ENCODE measurements at places on chromosomes 4 and X. TPM values are rescaled to one million over a fixed set of nuclear protein-coding genes. Genes with fewer than 3 reads are reported as not detected.

- no peak for DNase-seq
Measured at GRCh38 chrX:149937871-149938426, 342 bp downstream of the EOLA2 start.

DNA sequence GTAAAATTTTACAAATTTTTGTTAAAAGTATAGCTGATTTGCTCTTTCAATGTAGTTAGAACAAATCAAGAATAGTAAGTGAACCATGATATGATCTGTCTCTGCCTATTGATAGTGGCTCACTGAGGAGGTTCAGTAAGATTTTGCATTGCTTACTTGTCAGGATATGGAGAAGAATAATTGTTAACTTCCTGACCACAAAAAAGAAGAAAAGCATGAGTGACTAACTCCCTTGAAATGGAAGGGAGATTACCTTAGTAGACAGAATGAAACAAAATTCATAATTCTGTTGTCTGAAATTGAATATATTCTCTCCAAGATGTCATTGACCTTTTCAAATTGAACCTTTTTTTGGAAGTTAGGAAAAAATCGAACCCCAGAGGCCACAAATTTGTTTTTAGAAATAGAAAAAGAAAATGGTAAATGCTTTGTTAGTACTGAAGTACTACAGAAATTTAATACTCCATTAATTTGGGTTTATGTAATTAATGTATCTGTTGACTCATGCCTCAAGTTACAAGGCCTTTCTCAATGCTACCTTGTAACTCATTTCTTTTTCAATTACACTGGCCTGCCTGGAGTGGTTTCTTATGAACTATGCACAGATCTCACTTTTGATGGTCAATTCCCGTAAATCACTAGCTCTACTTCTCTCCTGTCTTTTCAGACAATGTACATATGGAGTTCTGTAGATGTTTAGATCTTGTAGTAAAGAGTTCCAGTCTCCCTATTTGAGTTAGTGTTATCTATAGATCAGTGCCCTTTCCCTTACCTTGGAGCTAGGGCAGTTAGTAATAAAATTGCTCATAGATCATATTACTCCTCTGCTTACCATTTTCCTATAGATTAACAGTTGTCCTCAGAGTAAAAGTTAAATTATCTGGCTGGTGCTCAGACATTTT is 139.3 kb downstream of the TLL1 start:
- DNase-seq, result no peak

GRCh38 chrX:80216086-80216485 is 201.5 kb downstream of the TBX22 start:
- DNase-seq, result no peak

DNA sequence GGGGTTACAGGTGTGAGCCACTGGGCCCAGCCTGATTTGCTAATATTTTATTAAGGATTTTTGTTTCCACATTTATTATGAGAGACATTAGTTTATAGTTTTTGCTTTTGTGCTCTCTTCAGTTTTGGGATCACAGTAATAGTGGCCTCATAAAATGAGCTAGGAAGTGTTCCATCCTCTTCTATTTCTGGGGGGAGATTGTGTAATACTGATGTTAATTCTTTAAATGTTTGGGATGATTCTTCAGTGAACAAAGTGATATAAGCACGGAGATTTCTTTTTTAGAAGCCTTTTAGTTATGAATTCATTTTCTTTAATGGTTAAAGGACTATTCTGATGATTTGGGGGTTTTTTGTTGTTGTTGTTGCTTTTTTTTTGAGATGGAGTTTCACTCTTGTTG is 41.3 kb downstream of the RBMX start:
- DNase-seq, result no peak

GRCh38 chr4:99379571-99379970 is 27.0 kb upstream of the ADH1C start:
- no peak for DNase-seq

- no peak for DNase-seq
Measured at GRCh38 chr4:4216648-4217047, 10.1 kb downstream of the OTOP1 start.

Gene REELD1
- not detected for total RNA-seq
